ENCODE measurements at places on chromosomes 5 and 9.

GRCh38 chr9:36888551-36888950, 145.5 kb downstream of the PAX5 start:
- DNase-seq: no peak

DNA sequence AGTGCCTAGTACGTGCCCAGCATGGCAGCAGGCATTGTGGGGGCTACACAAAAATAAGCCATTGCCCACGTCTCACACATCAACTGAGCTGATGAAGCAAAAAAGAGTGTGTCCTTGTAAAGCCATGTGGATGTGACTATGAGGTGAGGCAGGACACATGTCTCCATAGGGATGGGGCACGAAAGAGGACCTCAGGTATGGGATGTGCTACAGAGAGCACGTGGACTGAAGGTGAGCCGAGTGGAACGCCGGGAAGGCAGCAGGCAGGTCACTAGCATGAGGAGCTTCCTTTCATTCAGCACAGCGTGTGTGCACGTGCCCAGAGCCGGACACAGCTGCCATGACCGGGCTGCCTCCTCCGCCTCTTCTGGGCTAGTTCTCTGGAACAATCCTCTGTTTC, 429.8 kb downstream of the SPOCK1 start:
- no peak for DNase-seq

- no peak for DNase-seq
Observed at GRCh38 chr5:147791181-147791580, 8.7 kb upstream of the JAKMIP2 start.

- DNase-seq: no peak
Observed at GRCh38 chr9:127122176-127123063, at the start of gene ANGPTL2. Gene ANGPTL2, minus strand, starts transcription at chr9:127122635. Its CDS starts 13,904 bp downstream, at chr9:127108731.

GRCh38 chr9:34610434-34611206, 1.3 kb downstream of the RPP25L start:
- no peak for DNase-seq

GRCh38 chr5:160020964-160021363, 12.0 kb downstream of the TTC1 start:
- no peak for DNase-seq

DNA sequence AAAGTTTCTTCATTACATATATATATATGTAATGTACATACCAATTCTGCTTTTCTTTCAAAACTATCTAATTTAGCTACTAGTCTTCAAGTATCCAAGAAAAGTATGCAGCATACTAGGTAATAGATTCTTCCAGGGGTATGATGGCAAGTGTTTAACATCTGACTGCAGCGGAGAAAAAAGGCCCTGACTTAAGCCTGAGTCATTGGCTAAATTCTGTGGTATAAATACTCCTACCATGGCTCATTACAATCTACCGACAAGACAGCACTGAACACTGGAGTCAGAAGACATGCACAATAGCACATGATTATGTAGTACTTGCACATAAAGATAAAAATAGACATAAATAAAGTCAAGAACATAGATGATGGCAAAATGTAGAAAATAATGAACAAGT, 439.9 kb downstream of the BRINP1 start:
- DNase-seq: no peak

DNA sequence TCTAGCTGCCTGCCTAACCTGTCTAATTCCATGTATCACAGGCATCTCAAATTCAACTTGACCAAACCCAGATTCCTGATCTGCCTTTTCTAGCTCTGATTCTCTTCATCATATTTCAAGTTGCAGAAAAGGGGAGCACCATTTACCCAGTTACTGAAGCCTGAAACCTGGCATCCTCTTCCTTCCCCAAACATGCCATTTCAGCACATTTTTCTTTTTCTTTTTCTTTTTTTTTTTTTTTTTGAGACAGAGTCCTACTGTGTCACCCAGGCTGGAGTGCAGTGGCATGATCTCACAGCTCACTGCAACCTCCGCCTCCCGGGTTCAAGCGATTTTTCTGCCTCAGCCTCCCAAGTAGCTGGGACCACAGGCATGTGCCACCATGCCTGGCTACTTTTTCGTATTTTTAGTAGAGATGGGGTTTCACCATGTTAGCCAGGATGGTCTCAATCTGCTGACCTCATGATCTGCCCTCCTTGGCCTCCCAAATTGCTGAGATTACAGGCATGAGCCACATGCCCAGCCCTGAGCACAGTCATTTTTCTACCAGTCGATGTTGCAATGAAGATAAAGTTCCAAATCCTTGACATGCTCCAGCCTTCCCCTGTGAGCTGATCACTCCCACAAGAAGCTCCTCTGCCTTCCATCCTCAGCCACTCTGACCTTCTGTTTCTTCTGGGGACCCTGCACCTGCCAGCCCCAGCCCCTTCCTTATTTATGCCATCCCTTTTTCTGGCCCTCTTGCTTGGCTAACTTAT, 32.2 kb downstream of the ACER2 start:
- DNase-seq: no peak

DNA sequence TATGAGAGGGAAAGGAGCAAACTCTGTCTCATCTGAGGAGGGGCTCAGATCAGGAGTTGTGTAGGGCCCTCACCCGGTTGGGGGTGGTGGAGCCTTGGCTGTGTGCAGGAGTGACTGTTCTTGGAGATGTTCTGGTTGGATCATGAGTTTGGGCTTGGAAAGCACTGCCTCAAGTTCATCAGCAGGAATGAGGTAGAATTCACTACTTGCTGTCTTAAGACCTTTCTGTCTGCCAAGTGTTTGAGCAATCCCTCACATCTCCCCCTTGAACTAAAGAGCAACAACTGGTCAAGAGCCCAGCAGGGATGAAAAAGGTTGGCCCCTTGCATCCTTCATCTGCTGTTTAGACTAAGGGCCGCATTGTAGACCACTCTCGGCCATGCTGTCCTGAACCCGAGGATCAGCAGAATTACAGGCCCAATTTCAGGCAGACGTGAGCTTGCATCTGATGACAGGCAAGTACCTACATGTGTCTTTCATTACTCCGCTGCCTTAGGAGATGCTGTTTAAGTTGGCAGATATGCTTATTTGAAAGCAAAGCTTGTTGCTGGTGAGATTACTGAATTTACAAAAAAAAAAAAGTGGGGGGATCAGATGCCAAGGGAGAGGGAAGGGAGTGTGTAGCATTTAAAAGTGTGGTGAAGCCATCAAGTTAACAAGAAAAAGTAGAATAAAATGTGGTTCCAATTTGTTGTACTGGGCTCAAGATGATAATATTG, 36.4 kb downstream of the PIK3R1 start:
- no peak for DNase-seq

- no peak for DNase-seq
Observed at GRCh38 chr5:1319436-1320256, 24.8 kb upstream of the TERT start.

DNA sequence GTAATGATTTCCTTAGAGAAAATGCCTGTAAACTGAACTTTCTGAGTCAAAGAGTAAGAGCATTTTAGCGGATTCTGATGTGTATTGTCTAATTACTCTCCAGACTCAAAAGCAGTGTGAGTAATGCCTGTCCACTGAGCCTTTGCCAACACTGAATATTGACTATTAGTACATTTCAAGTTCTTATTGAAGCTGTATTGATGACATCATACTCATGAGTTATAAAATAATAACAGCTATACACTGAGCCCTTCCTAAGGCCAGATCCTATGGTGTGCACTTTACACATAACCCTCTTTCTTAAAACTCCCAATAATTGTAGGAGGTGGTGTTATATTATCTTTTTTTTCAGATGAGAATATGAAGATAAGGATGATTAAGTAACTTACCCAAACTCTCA, 152.8 kb upstream of the TRPC7 start:
- DNase-seq: no peak

GRCh38 chr9:5587024-5587423, 41.9 kb upstream of the RIC1 start:
- no peak for DNase-seq

DNA sequence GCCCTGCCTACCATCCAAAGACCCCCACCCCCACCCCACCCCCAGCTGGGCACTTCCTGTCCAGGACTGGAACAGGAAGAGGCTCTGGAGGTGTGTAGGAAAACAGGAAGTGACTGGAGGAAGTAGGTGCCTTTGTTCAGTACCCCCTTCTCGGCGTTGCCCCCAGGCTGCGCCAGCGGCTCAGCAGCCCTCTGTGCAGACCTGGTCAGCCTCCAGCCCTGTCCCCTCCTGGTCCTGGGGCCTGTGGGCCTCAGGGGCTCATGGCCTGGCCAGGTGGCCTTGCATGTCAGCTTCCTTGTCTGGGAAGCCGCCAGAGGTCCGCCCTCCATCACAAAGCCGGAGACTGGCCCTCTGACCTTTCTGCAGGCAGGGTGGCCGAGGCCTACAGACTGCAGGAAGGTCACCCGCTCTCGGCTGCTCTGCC, 26.0 kb downstream of the FLT4 start:
- no peak for DNase-seq

- DNase-seq: no peak
Observed at GRCh38 chr5:170655476-170655875, 128.0 kb upstream of the GABRP start.

GRCh38 chr5:52922384-52922783, 66.8 kb upstream of the ITGA2 start:
- DNase-seq: no peak

- no peak for DNase-seq
Observed at GRCh38 chr5:149857499-149857898, 87.1 kb downstream of the PDE6A start.

DNA sequence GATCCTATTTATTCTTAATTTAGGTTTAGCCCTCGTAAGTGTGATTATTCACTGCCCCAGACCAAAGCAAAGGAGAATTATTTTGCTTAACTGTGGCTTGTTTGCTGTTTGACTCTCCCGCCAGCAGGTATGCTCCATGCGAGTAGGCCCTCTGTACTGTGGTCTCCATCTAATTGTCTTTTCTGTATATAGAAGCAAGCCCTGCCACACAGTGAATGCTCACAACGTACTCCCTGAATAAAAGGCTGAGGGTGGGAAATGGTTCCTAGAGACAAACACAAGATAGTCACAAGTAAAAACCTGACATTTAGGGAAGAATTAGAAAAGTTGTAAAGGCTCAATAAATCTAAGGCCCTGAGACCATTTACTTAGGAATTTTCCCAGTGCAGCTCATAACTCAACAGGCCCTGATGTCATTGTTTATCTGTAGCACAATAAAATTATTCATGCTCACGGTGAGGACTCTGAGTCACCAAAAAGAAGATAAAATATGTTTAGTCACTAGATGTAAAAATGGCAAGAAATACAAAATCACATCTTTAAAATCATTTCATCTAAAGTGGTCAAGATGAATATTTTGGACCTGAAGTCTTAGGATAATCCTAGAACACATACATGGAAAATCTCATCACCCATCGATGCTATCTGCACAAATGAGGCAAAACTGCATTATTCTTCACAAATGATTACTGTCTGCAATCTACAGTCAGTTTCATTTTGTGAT, 473.2 kb downstream of the ENC1 start:
- DNase-seq: no peak

DNA sequence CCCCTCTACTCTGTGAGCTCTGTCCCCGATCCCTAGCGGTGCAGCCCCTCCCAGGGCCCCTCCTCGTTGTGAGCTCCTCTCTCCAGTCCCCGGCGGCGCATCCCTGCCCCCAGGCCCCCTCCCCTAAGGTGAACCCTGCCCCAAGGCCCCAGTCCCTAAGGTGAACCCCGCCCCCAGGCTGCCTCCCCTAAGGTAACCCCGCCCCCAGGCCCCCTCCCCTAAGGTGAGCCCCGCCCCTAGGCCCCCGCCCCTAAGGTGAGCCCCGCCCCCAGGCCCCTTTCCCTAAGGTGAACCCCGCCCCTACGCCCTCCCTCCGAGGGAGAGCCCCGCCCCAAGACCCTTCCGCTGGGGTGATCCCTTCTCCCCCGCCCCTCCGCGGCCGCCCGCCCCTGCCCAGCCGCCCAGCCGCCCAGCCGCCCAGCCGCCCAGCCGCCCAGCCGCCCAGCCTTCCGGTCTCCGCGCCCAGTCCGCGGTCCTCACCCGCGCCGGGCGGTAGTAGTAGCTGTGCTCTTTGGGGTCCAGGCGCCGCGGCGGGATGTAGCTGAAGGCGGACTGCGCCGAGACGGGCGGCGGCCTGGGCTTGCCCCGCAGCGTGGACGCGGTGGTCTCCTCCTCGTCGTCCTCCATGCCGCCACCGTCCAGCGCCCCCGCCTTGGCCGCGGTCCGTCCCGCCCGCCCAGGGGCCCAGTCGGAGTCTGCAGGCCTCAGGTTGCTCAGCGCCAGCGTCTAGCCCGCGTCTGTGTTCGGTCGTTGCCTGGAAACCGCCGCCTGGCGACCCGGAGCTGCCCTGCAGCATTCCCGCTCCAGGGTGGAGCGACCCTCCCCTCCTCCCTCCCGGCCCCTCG, at the start of gene CFAP90:
TSS of gene CFAP90 (minus strand) at position 739 of the 845 bp plus-strand sequence. CDS start at position 627, 112 bp downstream.
- peak; percentile 42 for DNase-seq

DNA sequence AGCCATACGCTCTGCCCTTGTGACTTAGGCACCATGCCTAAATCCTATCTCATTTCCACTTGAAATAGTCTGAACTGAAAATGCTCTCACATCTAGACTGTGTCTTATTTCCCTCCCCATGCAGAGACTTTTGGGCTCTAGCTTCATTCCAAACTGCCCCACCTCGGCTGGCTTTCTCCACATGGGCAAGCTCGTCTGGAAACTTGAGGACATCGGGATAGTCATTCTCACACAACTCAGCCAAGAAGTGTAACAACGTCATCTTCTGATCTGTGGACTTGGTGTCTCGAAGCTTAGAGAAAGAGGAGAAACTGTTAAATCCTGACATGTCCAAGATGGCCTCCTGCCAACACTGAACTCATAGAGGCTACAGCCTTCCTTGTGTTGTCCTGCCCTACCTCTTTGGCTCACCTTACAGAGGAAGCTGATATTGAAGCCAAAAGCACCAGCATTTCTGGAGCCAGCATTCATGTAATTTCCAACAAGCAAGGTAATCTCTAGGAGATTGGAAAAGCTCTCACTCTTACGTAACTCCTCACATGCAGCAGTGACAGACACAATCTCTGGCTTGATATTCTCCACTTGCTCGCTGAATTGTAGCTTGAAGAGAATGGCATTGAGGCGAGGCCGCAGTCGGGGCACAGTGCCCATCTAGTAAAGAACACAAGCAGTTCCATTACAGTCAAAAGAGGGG, 39.6 kb downstream of the PCDHGC5 start:
- DNase-seq: no peak

DNA sequence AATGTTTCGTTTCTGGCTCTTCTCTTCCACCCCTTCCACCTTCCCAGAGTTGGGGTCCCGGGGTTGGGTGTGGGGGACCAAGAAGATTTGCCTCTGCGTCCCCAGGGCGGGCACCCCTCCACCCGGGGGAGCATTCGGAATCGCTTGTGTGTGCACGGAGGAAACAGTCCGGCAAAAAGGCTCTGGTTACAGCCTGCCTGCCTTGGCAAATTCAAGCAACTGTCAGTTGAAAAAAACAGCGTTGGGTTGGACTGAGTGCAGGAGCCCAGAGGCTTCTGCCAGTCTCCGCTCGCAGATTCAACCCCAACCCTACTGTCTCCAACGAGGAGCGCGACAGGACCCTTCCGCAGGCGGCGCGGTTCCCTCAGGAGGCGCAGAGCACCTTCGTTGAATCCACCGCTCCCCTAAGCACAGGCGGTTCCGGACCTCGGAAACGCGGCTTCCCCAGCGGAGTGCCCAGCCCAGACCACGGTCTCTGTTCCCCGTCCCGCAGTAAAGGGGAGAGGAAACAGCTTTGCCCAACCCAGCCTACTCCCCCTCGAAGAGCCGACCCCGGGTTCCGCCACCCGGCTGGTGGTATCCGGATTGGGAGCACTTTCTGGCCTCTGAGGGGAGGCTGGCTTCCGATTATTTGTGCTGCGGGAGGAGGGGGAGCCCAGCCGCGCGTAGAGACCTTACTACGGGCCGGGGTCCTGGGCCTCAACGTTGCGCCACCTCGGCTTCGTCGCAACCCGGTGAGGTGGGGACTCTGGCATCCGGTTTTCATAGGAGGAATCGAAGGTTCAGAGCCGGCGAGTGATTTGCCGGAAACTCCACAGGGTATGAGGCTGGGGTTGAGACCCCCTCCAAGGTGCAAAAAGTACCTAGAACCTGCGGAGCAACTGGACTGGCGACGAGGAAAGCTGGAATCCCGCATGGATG, 9.6 kb downstream of the LHX6 start:
- no peak for DNase-seq
